ENCODE measurements at places on chromosomes 3 and 15.

GRCh38 chr3:15894382-15894781, 96.6 kb upstream of the ANKRD28 start:
- DNase-seq, result no peak

GRCh38 chr15:34754674-34755418, at the start of gene GJD2:
TSS of gene GJD2 (minus strand) at chr15:34754998. CDS start at chr15:34754488, 510 bp downstream.
- no peak for DNase-seq

GRCh38 chr3:61347981-61348380, 96.7 kb upstream of the FHIT start:
- no peak for DNase-seq

- no peak for DNase-seq
These were observed 81.0 kb upstream of the NMNAT3 start for GRCh38 chr3:139758654-139759291.

- peak; percentile 71 for DNase-seq
These were observed 737 bp upstream of the ITPR1 start for GRCh38 chr3:4492208-4493013.

DNA sequence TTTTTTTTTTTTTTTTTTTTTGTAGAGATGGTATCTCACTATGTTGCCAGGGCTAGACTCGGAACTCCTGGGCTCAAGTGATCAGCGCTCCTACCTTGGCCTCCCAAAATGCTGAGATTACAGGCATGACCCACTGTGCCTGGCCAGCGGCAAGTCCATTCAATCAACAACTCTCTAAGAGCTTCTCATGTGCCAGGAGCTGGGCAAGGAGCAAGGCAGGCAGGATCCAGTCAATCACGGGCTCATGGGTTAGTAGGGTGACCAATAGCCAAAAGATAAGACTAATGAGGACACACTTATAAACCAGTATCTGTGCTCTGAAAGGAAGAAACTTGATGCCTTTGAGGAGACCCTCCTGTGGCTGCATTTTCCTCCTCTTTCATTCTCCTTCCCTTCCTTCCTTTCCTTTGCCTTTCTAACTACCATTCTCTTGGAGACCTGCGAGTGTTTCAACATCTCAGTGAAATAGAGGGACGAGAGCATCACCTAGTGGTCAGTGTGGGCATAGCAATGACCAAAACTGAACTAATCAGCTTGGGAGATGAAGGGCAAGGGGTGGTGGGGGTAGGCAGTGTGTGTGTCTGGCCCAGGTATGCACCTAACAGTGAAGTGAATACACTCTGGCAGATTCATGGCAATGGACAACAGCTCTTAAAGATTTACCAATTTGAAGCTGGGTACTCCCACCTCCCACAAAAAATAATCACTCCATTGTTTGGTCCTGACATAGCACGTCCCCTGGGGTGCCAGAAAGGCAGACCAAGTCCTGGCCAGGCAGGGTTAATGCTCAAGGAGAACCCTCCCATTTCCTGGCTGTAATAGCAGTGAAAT, 6.3 kb downstream of the RPP25 start:
- DNase-seq, result peak; percentile 58

GRCh38 chr3:171804618-171805389, 5.5 kb downstream of the PLD1 start:
- no peak for DNase-seq

- no peak for DNase-seq
These were observed 8.5 kb downstream of the ERC2 start for GRCh38 chr3:56459719-56460118.

GRCh38 chr3:146712806-146713205, 107.7 kb upstream of the PLSCR5 start:
- no peak for DNase-seq

GRCh38 chr3:194632809-194633348, 340 bp downstream of the TMEM44 start:
- DNase-seq, result no peak

GRCh38 chr15:29312387-29312786, 42.8 kb upstream of the NSMCE3 start:
- no peak for DNase-seq
